Right lobe of liver (tissue), 6 donors: ENCODE measurements at places on chromosomes 16 and 17.

GRCh38 chr17:3639981-3640596, 3.5 kb downstream of the CTNS start:
- DNase-seq: peak; percentile 34

DNA sequence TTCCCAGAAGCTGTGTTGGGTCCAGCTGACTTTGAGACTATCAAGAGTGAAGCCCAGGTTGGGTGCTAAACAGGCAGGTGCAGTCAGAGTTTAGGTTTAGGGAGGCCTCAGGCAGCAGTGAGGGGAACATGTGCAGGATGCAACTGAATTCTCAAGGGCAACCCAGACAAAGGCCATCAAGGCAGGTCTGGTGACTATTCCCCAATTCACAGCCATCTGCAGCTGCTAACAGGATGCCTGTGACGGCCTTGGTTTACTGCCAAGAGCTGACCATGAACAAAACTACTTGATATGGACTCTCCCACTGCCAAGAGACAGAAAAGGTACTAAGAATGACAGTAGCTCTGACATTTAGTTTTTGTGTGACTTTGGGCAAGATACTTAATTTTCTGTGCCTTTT, 45.2 kb upstream of the BCAR1 start:
- no peak for DNase-seq

DNA sequence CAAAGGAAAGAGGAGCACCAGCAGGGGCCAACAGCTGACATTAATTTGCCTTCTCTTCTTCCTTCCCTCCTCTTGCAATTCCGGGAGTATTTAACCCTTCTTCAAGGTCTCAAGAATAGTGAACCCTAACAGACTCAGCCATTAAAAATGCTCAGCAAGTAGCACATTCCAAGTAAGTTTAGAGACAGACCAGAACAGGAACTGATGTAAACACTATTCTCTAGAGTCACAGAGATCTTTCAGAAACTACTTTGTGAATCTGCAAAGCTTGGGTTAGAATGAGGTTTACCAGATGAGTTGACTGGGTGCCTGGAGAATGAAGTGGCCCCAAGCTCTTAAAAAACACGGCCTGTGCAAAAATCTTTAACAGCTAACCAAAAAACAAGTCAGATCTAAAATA, 50.9 kb downstream of the TEX2 start:
- DNase-seq: no peak

GRCh38 chr17:8930649-8931048, 34.9 kb downstream of the PIK3R5 start:
- DNase-seq: no peak

GRCh38 chr16:89723279-89724250, 2.2 kb downstream of the ZNF276 start:
- DNase-seq: no peak

- no peak for DNase-seq
Measured at GRCh38 chr17:81572563-81573168, 20.5 kb upstream of the FAAP100 start.

DNA sequence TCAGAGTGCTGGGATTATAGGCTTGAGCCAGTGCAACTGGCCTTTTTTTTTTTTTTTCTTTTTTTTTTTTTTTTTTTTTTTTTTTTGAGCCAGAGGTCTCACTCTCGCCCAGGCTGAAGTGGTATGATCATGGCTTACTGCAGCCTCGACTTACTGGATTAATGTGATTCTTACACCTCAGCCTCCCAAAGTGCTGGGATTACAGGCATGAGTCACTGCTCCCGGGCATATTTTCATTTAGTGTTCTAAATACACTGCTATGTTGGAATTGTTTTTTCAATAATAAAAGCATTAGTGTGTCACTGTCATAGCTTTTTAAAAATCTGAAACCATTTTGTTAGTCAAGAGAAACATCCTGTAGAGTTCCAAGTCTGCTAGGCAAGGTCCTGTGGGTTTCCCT, 40.3 kb downstream of the NDE1 start:
- no peak for DNase-seq

DNA sequence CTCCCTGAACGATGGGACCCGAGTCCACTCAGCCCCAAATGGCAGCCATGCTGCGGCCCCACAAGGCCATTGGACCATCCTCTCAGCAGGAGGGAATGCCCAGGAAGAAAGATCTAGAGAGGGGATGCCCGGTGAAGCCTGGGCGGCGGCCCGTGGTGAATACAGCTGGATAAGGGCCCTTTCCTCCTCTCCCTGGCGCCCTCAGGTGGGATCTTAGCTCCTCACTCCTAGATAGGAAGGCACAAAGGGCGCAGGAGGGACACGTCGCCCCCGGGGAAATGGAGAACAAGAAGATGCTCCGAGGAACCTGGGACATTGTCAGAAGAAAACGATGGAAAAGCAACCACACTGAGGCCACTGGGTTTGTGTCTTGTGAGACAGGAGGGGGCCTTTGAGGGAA, 2.5 kb downstream of the CD300C start:
- no peak for DNase-seq

- DNase-seq: no peak
Measured at GRCh38 chr16:3252967-3253366, 3.5 kb downstream of the MEFV start.

DNA sequence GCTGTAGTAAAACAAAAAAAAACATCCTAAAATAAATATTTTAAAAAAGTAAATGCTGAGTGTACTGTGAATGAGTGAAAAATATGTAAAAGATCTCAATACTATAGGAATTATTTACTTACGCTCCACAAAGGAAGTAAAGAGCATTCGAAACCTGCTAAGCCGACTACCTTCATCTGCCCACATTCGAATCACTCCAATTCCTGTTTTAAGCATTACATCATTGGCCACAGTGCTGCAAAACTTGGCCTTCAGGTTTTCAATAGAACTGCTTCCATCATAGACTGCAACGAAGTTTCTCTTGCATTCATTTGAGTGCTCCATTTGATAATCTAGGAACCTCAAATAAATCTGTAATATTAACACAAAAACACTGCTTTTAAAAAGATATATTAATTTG, 34.4 kb downstream of the NETO2 start:
- DNase-seq: no peak

DNA sequence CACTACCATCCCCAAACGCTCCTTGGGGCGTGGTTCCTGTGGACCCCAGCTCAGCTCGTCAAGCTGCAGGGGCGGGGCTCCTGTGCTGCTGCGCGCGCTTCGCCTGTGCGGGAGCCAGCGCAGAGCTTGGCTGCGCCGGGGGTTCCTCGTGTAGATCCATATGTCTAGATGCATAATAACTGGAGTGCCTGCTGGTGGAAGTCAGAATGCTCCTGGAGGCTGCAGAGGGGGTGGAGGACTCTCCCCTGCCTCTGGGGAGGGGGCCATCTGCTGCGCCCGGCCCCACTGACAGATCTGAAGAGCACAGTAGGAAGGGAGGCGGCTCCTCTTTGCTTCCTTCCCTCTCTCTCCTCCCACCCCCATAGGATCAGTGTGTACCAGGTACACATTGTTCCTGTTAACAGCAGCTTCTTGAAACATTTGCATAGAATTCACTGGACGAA, 4.6 kb downstream of the RASD1 start:
- no peak for DNase-seq

GRCh38 chr16:60905811-60906210, 1130.4 kb downstream of the CDH8 start:
- no peak for DNase-seq

- peak; percentile 85 for DNase-seq
Measured at GRCh38 chr16:88803264-88803987, at the start of gene CDT1. CDT1 (plus strand) TSS chr16:88803789; CDS start chr16:88803832, 43 bp downstream.

DNA sequence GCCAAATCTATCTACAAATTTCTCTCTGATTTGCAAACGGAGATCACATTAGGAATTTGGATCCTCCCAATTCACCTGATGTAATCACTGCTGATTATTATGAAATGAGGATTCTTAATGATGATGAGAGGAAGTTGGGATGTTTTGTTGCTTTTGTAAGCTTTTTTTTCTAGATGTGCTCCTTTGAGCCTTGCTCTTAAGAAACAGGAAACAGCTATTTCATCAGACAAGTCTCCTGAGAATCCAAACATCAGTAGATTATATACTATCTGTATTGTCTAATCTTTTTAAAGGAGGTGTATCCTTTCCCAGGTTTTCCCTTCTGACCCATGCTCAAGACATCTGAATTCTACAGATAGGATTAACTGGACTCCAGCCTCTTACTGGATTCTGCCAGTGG, 73.3 kb downstream of the KIF2B start:
- DNase-seq: no peak

- no peak for DNase-seq
Measured at GRCh38 chr17:38825762-38826247, 684 bp upstream of the CWC25 start.

DNA sequence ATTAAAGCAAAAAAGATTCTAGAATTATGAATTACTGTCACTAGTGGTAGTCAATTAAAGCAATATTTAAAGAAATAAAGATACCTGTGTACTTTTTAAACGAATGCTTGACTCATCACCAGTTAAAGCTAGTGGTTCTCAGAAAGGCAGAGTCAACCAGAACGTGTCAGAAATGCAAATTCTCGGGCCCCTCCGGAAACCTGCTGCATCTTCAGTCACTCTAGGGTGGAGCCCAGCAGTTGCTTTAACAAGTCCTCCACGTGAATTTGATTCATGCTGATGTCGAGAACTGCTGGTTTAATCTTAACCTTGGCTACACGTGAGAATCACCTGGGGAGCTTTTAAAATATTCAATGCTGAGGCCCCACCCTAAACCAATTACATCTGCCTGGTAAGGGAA, 169.8 kb upstream of the SDK2 start:
- no peak for DNase-seq

GRCh38 chr17:74663561-74663960, 40.0 kb upstream of the CD300E start:
- no peak for DNase-seq

DNA sequence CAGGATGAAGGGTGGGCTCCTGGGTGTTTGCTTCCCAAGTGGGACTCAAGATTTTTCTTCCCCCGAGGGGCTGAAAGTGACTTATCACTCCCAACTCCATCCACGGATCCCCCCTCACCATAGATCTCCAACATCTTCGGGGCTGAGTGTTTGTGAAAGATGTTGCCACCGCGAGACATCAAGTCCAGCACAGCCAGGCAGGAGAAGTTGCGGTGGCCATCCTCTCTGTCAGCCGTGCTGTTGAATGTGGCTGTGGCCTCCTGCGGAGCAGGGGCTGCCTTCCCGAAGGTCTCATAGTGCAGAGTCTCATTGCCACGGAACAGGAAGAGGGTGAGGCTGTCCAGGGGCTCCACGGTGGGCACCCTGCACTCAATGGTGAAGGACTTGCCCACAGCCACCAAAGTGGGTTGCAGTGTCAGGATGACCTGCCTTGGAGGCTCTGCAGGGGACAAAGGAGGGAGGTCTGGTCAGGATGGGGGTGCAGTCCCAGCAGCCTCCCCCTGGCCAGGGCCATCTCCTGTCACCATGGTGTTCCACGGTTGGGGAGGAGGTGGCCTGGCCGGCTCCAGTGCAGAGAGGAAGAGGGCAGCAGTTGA, 5.5 kb downstream of the PRR29 start:
- DNase-seq: no peak

GRCh38 chr16:72430121-72430520, 258.2 kb upstream of the PMFBP1 start:
- DNase-seq: no peak

DNA sequence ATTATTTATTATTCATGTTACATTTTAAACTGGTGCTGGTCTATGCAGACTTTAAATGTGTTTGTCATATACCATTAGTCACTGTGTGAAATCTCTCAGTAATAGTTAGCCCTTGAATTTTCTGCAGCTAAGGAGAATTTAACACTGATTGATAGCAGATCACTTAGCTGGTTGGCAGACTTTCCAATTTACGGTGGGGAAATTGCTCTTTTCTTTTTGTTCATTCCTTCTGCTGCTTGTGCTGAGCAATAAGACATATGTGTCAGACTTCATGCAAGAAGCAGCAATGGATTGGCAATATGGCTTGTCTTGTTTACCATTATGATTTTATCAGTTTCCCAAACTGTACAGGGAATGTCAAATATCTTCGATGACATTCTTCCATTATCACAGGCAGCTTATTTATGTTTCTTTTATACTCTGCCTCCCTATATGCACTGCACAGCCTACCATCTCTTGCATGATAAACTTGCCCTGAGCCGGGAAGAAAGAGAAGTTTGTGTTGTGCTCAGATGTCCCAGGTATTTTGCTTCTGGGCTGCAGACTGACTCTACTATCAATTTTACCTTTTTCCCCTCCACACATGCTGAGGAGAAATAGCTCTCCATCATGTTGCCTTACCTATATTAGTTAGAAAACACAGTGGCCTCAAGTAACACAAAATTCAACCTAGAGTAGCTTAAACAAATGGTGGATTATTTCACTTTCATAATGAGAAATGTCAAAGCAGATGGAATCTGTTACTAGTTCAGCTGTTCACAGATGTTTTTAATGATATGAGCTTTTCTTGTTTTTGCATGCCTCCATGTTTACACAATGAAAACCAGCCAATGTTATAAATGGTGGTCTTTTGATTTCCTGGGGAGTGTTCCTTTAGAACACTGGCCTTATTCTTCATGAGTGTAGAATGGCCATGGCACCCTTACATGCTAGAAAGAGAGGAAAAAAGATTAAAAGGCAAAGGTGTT, 968.1 kb upstream of the GOT2 start:
- no peak for DNase-seq

- DNase-seq: no peak
Measured at GRCh38 chr17:27471321-27472269, 15.3 kb downstream of the KSR1 start.

DNA sequence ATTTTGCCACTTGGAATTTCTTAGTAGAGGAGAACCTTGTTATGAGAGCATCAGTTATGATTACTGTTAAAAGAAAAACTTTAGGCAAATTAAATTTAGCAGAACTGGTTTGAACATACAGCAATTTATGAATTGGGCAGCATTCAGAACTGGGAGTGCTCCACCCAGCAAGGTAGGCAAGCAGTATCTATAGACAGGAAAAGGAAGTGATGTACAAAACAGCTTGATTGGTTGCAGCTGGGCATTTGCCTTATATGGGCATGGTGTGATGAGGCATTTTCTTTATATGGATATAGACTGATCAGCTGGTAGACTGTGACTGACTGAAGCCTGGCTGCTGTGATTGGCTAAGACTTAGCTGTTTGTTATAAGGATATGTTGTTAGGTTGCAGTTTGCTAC, 17.6 kb upstream of the CYLD start:
- no peak for DNase-seq

- DNase-seq: no peak
Measured at GRCh38 chr17:33517746-33518145, 224.7 kb upstream of the ASIC2 start.

DNA sequence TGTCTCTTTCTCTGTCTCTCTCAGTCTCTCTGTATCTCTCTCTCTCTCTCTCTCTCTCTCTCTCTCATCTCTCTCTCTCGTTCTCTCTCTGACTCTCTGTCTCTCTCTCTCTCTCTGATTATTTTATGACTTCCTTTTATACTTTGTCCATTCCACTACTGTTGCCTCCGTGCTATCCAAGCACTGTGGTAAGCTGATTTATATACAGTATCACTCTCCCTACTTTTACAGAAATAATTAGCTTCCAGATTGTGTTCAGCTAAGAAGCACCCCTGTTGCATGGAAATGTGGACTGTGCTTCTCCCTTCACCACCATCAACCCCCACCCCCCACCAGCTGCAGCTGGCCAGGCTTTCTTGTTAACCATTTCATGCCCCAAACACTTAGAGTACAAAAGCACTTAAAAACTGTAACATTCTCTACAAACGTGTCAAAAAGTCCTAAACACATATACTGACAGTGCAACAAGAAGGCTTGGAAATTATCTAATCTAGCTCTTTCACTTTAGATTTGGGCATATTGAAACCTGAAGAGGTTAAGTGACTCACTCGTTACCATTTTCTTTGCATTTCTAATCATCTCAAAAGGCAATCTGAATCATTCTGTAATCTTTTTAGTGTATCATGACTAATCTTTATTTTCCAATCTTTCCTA, 11.6 kb upstream of the TMEM100 start:
- DNase-seq: no peak

- DNase-seq: no peak
Measured at GRCh38 chr17:7249830-7250229, 1.7 kb downstream of the CTDNEP1 start.
